NCI-H446 treated with DMSO at 0.1 percent for 48 hours (cell line): ENCODE measurements at places on chromosomes 5 and 9.
A peak's percentile ranks its signal among the peaks of the same experiment; 100 is the strongest.

DNA sequence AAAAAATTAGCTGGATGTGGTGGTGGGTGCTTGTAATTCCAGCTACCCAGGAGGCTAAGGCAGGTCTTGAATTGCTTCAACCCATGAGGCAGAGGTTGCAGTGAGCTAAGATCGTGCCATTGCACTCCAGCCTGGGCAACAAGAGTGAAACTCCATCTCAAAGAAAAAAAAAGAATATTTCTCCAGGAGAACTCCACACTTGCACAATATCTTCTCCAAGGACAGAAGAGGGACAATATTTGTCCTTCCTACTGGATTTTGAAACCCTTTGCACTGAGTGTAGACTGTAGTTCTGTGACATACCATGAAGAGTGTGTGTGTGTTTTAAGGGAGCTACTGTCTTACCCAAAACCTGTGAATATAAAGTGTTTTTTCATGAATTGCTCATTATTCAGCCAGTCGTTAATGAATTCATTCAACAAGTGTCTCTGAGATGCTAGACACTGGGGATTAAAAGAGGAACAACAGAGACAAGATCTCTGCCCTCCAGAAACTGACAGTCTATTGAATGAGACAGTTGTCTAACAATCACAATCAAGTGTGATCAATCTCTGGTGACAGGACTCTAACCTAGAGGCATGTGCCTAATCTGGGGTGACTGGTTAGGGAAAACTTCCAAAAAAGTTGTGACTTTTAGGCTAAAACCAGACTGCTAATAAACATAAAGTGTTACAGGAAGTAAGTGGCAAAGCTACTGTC, 9.8 kb upstream of the UBE2D2 start:
- DNase-seq: no peak

DNA sequence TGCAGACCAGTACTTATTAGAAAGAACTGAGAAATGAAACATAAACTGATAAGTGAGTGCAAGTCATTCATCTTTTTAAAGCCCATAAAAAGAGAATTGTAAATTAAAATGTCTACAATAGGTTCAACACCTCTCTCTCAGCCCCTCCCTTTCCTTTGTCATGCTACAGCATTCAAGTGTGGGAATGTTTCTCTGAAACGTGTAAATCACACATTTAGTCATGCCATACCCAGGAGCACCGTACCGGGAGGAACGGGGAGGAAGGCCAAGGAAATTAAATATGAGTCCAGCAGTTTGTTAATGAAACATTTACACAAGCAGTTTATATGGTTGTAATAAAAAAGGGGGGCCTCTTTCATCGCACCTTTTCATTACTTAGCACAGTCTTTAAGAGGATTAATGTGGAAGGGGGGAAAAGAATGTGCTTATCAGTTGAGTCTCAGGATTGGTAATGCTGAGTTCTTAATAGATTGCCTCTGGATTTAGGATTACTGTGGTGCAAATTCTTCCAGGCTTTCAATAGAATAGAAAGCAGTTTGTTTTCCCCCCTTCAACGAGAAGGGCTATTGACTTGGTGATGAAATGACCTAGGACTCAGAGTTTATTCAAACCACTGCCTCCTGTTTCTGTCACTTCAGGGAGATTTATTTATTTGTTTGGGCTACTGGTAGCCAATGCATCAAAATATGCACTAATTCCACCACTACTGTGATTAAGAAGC, 176.0 kb upstream of the ZNF608 start:
- DNase-seq: no peak

DNA sequence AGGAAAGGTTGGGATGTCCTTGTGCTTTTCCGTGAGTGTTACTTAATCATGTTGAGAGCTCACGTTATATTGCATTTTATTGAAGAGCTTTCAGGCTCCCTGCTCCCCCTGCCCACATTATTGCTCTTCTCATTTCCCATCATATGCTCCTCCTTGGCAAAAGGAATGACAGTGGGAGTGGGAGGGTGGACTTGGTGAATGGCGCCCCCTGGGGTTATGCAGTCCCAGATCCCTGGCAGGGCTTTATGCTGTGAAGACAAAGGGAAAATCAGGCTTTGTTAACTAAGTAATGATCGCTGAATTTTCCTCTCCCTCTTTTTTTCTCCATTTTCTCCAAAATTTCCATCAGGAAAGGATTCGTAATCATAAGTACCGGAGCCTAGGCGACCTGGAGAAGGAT, 166.6 kb downstream of the SMARCA2 start:
- DNase-seq: no peak

DNA sequence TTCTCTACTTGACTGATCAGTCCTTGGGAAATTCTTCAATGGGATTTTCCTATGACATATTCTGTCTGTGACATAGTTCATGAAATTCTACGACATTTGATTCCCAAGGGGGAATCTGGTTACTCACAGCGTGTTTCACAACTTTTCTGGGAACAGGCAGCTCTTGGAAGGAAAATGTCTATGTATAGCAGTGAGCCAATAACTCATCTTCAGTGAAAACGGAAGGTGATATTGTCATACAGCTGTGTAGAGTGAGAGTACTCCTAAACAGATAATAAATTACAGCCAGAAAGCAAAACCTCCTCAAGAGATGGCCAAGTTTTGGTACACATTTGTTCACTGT, 91.4 kb downstream of the C9orf152 start:
- no peak for DNase-seq

DNA sequence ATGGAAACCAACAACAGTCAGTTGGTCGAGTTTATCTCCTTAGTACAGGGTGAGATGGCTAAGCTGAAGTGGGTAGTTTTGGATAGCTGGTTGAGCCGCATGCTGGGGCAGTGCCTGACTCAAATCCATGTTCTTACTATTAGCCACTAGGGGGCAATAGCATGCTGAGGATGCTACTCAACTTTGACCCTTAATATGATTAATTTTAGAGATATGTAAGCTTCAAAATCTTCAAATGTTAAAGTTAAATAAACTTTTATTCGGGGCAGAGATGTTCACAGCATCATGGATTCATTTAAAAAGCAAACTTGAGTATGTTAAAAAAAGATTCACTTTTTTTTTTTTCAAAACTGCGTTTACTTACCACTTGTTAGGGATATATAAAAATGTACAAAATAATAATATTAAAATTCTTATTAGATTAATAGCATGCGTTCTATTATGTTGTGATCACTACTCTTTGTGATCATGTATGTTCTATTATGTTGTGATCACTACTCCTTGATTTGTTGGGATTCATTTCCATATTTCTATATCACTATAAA, 57.0 kb downstream of the C9orf153 start:
- peak; percentile 9 for DNase-seq

DNA sequence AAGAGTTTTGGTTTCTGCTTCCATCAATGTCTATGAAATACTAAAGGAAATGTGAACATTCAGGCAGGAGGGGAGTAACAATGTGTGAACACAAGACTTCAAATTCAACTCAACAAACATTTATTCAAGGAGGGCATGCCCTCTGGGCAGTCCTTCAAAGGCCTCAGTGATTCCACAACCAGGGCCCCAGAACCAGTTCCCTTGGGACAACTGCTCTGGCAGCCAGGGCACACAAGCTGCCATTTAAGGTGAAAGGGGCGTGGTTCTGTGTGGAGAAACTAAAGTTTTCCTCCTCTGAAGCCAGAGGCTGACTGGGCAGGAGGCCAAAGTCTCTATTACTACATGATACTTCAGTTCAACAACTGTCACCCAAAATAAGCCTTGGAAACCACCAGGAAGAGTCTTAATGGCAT, 3.2 kb downstream of the RBM18 start:
- DNase-seq: peak; percentile 1

GRCh38 chr9:14345354-14346230, 31.7 kb upstream of the NFIB start:
- DNase-seq: peak; percentile 98

DNA sequence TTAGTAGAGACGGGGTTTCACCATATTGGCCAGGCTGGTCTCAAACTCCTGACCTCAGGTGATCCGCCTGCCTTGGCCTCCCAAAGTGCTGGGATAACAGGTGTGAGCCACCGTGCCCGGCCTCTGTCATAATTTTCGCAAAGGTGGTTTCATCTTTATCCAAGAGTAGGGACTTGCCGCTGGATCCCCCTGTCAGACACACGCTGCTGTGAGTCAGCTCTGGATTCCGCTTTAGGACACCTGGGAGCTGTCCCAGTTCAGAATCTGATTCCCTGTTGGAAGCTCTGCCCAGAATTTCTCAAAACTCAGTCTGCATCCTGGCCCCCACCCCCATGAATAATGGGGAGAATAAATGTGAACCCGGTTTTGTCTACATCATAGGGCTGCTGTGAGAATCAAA, 17.9 kb upstream of the GRHPR start:
- no peak for DNase-seq
